BJ (cell line): ENCODE measurements at places on chromosomes 11 and 22.

- DNase-seq = no peak
Observed at GRCh38 chr22:44780876-44781449, 28.6 kb downstream of the ARHGAP8 start.

DNA sequence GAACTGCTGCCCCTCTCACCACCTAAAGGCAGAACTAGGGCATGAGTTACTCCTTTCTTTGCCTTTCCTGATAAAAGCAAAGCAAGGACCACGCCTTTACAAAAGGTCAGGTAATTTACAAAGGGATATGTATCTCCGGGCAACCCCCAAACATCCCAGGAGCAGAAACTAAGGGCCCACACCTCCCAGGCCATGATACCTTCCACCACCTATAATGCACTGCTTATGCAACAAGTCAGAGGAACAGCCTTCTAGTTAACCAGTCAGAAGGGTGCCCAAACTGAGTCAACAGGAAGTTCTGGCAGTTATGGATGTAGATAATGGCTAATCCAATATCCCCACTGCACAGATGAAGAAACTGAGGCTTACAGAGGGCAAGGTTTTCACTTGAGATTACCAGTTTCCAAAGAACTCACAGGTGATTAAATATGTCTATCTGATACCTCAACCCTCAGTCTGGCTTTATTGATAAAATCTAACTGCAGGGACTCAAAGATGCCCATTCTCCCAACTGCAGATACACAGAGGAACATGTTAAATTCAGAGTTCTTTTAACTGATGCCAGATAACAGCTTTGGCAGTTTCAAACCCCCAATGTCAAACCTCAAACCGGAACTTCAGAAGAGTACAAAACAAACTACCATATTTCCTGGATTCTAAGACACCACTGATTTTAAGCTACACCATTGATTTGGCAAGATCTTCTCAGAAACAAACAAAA, 16.8 kb upstream of the CASTOR1 start:
- no peak for DNase-seq

DNA sequence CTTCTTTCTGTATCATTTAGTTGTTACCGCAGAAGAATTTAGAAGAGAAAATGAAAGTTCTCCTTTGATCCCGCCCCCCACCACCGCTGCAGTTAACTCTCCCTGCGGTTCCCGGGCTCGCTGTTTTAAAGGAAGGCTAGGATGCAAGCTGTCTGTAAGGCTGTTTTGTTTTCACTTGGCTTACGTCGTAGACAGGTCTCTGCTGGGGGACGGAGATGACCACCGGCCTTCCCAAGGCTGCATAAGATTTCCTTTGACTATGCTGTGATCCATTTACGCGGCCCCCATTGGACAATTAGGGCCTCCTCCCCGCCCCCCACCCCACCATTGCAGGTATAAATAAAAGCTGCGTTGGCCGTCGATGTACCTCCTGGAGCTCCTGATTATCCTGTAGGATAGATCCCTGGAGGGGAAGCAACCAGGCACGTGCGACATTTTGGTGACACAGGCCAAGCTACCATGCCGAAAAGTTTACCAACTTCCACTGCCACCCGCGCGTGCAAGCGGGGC, 1.4 kb upstream of the CPT1A start:
- DNase-seq = no peak

DNA sequence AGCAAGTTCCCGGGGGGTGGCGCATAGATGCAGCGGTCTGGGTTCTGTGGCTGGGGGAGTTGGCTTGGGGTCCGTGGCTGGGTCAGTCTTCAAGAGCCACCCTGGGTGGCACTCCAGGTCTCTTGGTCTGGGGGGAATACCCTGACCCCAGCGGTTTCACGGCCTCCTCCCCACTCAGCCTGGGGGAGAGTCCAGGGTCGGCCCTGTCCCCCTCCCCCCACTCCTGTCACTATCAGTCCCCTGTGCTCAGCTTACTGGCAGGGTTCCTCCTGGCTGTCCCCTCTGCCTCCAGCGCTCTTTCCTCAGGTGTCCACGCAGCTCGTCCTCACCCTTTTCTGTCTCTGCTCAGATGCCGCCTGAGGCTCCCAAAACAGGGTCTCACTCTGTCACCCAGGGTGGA, 68.5 kb upstream of the PARVG start:
- no peak for DNase-seq

DNA sequence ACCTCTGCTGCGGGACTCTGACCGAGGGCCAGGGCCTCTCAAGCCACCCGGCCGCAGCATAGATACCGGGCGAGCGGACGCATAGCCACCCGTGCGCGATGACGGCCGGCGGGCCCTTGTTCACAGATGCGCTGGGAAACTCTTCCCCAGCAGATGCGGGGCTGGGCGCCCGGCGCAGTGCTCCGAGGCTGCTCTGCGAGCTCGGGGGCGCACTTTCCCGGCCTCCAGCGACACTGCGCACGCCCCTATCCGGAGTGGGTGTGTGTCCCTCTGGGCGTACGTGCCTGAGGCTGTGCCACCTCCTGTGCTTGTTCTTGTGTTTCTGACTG, 104.7 kb upstream of the E2F8 start:
- DNase-seq = no peak

- DNase-seq = no peak
Observed at GRCh38 chr11:72544589-72544988, 110.3 kb upstream of the CLPB start.

- DNase-seq = no peak
Observed at GRCh38 chr11:73184953-73185671, 33.0 kb upstream of the P2RY2 start.

DNA sequence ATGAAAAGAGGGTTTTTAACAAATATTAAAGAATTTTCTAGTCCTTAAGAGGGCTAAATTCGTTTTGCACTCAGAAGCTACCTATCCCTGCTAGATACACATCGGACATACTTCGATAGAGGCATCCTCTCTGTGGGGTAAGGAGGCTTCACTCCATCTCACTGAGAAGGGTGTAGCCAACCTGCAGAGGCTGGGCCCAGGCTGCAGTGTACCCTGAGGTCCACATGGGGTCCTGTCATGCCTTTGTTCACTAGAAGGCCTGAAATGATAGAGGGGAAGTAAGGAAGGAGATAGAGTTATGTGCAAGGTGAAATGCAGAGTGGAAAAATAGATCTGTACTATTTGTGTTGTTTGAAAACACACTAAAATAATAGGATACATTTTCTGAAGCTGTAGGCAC, 45.6 kb downstream of the IGSF9B start:
- DNase-seq = no peak

GRCh38 chr11:23767576-23767975, 729.3 kb upstream of the LUZP2 start:
- no peak for DNase-seq

- DNase-seq = no peak
Observed at GRCh38 chr11:12667646-12668045, 6.6 kb upstream of the TEAD1 start.

DNA sequence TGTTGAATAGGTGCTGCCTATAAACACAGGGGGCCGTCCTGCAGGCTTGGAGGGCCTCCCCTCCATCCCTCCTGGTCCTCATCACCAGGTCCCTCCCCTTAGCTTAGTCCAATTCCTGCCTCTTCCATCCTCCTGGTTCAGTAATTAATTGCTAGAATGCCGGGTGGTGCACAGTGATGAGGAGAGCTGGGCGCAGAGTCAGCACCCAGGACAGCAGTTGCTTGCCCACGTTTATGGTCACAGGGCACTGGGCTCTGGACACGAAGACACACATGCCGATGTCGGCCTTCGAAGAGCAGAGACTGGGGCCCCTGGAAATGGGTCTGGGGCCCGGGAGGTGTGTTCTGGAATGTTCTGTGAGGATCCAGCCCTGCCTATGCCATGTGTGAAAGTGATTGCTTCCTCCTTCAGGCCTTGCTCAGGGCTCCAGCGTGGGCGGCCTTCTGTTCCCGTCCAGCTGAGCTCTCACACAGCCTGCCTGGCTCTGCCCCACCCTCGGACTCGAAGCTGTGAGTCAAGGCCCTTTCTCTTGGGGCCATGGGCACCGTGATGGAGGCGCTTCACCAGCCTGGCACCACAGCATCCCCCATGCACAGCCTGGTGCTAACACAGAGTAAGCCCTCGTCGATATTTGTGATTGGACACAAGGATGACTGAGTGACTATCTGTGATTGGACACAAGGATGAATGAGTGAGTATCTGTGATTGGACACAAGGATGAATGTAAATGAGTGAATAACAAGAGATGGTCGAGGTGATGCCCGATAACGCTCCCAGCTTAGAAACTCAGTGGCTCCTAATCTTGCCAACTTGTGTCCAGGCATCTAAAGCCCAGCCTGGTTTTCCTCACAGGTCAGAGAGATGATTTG, 884.7 kb downstream of the BRD1 start:
- no peak for DNase-seq

GRCh38 chr11:106322106-106322505, 244.6 kb downstream of the AASDHPPT start:
- DNase-seq = no peak

GRCh38 chr22:31891366-31892079, 52.8 kb upstream of the YWHAH start:
- DNase-seq = no peak

DNA sequence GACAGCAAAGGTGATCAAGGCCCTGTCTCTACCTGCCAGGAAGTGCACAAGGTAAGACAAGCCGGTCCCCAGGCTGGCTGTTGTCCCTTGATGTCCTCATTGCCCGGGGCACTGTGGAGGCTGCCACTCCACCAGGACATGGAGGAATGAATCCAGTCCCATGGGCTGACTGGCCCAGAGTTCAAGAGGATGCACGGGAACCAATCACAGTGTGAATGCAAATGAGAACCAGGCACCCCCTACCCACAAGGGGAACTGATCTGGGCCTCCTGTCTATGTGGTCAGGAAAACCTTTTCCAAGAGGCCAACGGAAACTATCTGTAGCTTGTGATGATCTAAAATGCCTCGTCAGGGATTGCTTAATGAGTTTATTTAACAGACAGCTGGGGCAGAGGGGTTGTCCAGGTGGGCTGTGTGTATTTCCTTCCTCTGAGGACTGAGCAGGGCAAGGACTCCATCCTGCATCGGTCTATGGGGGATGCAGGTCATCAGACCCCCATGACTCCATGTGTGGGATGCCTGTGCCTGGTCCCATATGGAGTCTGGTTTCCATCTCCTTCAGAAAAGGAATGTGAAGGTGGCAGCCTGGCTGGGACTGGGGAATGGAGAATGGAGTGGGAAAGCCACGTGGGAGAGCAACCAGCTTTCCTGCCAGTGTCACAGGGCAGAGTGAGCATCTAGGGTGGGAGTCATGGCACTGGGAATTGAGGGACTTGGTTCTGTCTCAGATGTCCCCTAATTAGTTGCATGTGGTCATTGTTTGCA, 60.5 kb downstream of the CD82 start:
- DNase-seq = no peak

DNA sequence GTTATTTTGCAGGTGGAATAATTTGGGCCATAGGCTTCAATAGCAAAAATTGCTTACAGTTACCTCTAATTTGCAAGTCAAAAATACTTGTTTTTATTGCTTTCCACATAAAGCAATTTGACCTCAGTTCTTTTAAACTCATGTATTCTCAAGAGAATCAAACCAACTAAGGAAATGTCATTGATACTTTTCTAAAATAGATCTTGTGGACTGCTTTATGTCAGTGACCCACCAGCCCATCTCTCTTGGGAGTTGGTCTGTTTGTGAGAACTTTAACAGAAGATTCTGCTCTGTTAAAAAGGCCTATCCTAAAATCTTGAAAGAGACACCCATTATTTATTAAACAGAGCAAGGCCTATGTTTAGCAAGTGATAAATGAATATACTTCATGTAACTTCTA, 75.2 kb downstream of the DDIAS start:
- DNase-seq = no peak

DNA sequence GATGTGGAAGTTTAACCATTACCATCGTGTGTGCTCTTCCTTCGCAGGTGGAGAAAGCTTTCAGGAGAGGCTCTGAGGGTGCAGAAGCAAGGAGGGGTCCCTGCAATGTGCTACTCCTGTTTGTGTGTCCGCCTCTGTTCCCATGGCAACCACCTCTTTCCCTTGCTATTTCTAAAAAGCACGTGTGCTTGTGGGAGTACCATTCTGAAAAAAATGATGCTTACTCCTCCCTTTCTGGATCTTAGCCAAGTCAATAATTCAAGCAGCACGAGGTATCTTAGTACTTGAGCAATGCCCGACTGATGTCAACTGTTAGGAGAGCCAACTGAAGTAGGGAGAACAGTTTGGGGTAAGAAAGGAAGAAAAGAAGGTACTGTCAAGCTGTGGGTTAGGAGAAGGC, 628.7 kb downstream of the NTM start:
- DNase-seq = no peak

- DNase-seq = no peak
Observed at GRCh38 chr11:72972496-72973128, 158.4 kb downstream of the ATG16L2 start.
